ENCODE measurements at places on chromosomes 7 and 10. TPM values are rescaled to one million over a fixed set of nuclear protein-coding genes. Genes with fewer than 3 reads are reported as not detected.

Gene OR6V1
- not detected for total RNA-seq

DNA sequence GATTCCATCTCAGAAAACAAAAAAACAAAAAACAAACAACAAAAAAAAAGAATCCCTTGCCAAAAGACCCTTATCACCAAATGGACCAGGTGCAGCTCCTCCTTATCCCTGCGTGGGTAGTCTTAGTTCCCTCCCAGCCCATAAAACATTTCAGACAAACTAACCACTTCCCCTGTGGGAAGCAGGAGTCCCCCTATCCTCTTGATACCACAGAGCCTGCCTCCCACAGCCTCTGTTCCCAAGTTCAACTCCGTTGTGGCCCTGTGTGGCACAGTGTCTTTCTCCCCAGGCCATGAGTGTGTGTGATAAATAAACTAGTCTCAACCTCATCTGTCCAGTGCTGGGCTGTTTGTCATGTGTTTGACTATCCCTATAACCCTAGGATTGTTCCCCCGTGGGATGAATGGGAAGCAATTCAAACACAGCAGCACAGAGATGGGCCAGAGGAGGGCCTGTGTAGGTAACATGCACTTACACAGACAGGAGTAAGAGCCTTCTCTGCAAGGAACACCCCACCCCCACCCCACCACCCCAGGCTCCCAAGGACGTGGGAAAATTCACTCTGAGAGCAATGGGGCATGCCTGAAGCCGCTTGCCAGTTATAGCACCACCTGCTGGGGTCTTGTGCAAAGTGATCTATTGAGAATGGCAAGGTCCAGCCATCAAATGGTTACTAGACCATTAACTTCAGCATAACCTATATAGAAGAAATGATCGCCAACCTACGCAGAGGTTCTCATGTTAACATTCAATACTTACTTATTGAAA is 147.1 kb upstream of the GHITM start:
- no peak overlapping the region for H3K4me3 ChIP-seq
- H3K36me3 ChIP-seq = no peaks in the 10 kb centered on the region
- DNase-seq = no peak
- no peak overlapping the region for H3K27ac ChIP-seq
- H3K4me1 ChIP-seq = no peaks in the 10 kb centered on the region
- H3K27me3 ChIP-seq = no peaks in the 10 kb centered on the region

- H3K27ac ChIP-seq = no peak overlapping the region
- no peaks in the 10 kb centered on the region for H3K4me1 ChIP-seq
- no peaks in the 10 kb centered on the region for H3K36me3 ChIP-seq
- no peak for DNase-seq
- H3K4me3 ChIP-seq = no peak overlapping the region
- H3K27me3 ChIP-seq = no peaks in the 10 kb centered on the region
Observed at GRCh38 chr10:60230892-60231291, 158.8 kb downstream of the ANK3 start.

- H3K27ac ChIP-seq = no peak overlapping the region
- H3K4me3 ChIP-seq = no peak overlapping the region
- peaks cover 52% of the 10 kb centered on the region for H3K4me1 ChIP-seq
- no peaks in the 10 kb centered on the region for H3K27me3 ChIP-seq
- no peaks in the 10 kb centered on the region for H3K36me3 ChIP-seq
Observed at GRCh38 chr7:117047496-117047895, 94.2 kb downstream of the ST7 start.

GRCh38 chr7:54981913-54982312 is 36.9 kb upstream of the EGFR start:
- H3K4me1 ChIP-seq = no peaks in the 10 kb centered on the region
- H3K27ac ChIP-seq = no peak overlapping the region
- no peaks in the 10 kb centered on the region for H3K36me3 ChIP-seq
- no peak for DNase-seq
- H3K27me3 ChIP-seq = no peaks in the 10 kb centered on the region

GRCh38 chr7:24715661-24716479 is 41.4 kb downstream of the GSDME start:
- no peak for DNase-seq
- H3K27me3 ChIP-seq = no peaks in the 10 kb centered on the region
- H3K27ac ChIP-seq = no peak overlapping the region
- H3K36me3 ChIP-seq = peaks cover 11% of the 10 kb centered on the region
- no peaks in the 10 kb centered on the region for H3K4me1 ChIP-seq

- no peaks in the 10 kb centered on the region for H3K36me3 ChIP-seq
- H3K4me3 ChIP-seq = peak overlapping the region; percentile 38
- H3K4me1 ChIP-seq = no peaks in the 10 kb centered on the region
- DNase-seq = peak; percentile 47
- H3K27ac ChIP-seq = peak overlapping the region; percentile 18
Observed at GRCh38 chr10:24240041-24240751, 31.3 kb downstream of the KIAA1217 start.

- DNase-seq = no peak
- H3K4me1 ChIP-seq = peaks cover 66% of the 10 kb centered on the region
- peaks cover 29% of the 10 kb centered on the region for H3K27me3 ChIP-seq
Observed at GRCh38 chr10:70481831-70482530, 3.4 kb downstream of the PALD1 start.

DNA sequence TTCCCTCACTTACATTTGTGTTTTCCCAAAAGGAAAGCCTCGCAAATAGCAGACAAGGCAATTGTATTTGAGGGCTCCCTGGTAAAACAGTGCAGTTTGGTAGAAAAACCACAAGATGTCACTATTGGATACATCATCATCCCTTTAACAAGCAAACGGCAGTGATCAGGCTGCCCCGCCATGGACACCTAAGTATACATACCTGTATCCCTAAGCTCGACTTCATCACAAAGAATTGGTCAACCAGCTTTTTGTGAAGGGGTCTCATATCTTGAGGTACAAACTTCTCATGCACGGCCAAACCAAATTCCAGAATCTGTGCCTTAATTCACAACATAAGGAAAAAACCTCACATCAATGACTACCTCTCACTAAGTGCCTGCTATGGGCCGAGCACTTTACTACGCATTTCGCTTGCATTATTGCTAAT is 179.5 kb upstream of the IMMP2L start:
- DNase-seq = peak; percentile 69
- H3K27me3 ChIP-seq = no peaks in the 10 kb centered on the region
- H3K36me3 ChIP-seq = peaks cover 28% of the 10 kb centered on the region
- H3K4me3 ChIP-seq = no peak overlapping the region

DNA sequence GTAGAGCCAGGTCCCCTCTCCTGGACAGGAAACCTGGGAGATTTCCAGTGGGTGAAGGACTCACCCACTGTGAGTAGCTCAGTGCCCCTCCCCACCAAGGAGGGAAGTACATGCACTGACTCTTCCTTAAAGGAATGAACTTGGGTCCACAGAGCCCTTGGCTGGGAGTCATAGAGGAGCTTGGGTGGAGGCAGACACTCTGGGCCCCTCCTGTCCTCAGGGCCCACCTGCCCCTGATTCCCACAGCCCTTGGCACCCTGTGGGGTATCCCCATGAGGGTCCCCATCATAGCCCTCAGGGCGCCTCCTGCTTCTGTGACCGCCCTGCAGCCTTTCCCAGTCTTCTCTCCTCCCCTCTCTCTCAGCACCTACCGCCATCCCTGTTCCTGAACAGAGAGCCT is 3.7 kb downstream of the EN2 start:
- no peaks in the 10 kb centered on the region for H3K36me3 ChIP-seq
- no peak for DNase-seq
- H3K27ac ChIP-seq = no peak overlapping the region

DNA sequence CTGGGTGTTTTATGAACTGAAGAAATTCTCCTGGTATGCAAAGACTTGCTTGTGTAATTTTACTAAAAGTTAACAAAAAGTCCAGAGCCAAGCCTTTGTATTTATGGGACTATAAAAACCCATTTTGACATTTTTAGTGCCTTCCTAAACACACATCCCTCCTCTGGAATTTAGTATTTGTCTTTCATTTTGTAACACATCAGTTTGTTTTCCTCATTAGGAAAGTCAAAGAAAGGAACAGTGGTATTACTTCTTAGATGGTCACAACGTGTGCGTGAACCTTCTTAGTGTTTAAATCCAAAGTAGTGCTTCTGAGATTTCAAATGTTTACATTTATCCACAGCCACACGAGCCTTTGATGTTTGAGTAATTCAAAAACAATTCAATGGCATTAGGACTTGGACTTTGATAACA is 103.2 kb upstream of the TMEM106B start:
- H3K27me3 ChIP-seq = peaks cover 5% of the 10 kb centered on the region
- DNase-seq = no peak
- no peak overlapping the region for H3K27ac ChIP-seq
- H3K4me1 ChIP-seq = peaks cover 10% of the 10 kb centered on the region

Gene PIK3AP1
- total RNA-seq = 7.0 TPM

GRCh38 chr7:138590154-138590553 is 111.0 kb downstream of the SVOPL start:
- no peak overlapping the region for H3K4me3 ChIP-seq
- no peak for DNase-seq
- no peaks in the 10 kb centered on the region for H3K4me1 ChIP-seq
- H3K27ac ChIP-seq = no peak overlapping the region

DNA sequence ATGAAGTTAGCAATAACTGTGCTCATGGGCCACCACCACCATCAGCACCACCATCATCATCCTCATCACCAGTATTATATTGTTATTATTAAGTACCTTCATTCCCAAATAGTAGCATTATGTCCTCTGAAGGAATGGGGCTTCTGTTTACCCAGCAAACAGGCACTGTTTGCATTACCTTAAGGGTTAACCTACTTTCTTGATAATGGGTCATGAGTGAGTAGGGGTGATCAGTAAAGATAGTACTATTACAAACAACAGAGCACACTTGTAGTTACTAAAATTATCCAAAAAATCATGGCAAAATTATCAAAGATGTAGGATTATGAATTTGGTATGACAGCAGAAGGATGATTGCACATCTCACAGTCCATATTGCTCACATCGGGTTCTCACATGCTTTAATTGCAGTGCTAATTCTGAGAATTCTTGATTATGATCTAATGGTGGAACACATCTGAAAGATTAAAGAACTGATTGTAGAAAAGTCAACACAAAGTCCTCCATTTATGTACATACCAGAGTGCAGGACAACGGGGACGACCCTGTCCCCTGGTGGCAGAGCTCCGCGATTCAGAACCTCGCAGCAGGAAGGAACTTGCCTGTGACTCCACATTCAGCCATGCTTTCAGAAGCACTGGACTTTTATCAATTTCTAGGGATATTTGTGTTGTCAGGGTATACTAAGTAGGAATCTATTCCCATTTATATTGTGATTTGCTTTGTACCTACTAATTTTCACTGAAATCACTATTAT is 31.0 kb downstream of the PDE1C start:
- no peaks in the 10 kb centered on the region for H3K36me3 ChIP-seq
- H3K4me3 ChIP-seq = no peak overlapping the region
- H3K27ac ChIP-seq = no peak overlapping the region
- peak; percentile 57 for DNase-seq

Data from stomach (tissue), 19 donors.